ENCODE measurements at places on chromosomes 7 and 10. TPM values are rescaled to one million over a fixed set of nuclear protein-coding genes. Genes with fewer than 3 reads are reported as not detected.
A peak's percentile ranks its signal among the peaks of the same experiment; 100 is the strongest.

- no peak for DNase-seq
These were observed 24.2 kb downstream of the STRA8 start for GRCh38 chr7:135257790-135258189.

DNA sequence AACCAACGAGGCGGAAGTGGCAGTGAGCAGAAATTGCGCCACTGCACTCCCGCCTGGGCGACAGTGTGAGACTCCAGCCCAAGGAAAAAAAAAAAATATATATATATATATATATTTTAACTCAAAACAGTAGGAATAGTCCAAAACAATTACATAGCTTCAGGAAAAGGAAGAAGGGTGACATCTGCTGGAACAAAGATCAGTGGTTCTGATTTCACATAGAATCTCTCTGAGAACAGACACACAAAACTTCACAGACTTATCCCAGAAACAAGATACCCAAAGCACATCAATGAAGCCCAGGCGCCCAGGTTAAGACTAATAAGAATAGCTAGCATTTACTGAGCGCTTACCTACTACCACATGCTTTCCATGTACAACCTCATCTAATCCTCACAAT, 45.0 kb downstream of the DNMBP start:
- DNase-seq = no peak

GRCh38 chr10:58981846-58982245, 194.6 kb upstream of the PHYHIPL start:
- DNase-seq = no peak

GRCh38 chr7:2984091-2984490, 59.6 kb downstream of the CARD11 start:
- no peak for DNase-seq

GRCh38 chr10:127349737-127350136, 153.3 kb upstream of the INSYN2A start:
- no peak for DNase-seq

DNA sequence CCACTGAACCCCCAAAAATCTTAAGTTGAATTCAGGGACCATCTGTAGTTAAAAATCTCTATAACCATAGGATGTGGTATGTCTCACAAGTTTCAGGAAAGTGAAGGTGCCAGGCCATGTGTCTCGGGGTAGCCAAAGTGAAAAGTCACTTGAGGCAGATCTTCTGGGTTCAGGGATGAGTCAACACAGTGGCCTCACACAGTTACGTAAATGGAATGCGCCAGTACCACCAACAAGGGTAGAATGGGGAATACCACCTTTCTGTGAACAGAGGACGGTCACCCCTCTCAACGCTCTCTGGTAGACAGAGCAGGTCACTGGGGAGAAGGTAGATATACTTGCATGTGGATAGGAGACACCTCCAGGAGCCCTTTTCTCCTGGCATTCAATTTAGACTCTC, 71.4 kb downstream of the ELMO1 start:
- DNase-seq = peak; percentile 62

- DNase-seq = no peak
These were observed 30.5 kb downstream of the BICC1 start for GRCh38 chr10:58543141-58543540.

DNA sequence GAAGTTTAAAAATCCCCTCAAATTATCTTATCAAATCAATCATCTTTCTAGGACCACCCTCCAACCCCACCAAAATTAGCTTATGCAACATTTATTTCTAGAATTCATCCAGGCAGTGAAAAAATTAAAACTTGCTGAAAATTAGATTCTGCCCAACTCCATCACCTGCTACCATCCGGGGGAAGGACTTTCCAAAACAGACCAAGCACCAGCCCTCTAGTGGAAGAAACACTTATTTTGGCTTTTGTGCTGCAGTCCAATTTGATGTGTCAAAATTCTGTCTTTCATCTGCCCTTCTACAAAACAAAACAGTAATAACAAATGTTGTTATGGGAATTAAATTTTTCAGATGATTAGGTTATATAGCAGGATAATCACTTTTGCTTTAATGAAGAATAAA, 35.1 kb downstream of the GCC1 start:
- no peak for DNase-seq

DNA sequence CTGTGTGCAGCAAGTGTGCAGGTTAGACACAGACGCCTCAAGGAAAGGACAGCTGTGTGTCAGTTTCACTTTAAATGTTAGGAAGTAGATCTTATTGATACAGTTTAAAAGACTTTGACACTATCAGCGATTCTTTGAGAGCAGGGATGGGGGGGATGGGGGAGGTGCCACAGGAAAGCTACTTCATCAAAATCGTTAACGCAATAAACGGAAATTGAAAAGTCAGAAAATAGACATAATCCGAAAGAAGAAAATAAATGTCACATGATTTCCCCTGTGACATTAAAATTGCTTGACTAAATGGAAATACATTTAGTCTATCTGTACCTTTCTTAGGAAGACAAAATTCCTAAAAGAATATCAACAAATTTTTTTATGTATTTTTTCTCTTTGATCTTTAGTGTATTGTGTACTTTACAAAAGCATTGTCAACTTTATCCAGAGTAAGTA, 476 bp upstream of the ZNF33B start:
- no peak for DNase-seq

DNA sequence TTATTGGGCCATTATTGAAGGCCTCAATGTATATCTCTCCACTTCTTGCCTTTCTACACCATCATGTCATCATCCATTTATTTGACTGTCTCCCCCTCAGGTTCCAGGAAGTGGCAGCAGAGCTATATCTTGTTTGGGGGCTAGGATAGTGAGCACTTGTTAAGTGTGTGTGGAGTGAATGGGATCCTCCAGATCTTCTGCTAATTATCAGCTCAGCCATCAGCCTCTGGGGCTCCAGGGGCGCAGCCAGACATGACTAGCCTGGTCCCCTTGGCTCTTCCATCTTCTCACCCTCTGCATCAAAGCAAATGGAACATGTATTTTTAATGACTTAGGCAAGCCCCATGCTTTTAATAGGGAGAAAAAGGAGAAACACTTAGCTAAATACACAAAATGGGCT, 176.5 kb downstream of the ARHGAP12 start:
- no peak for DNase-seq

- DNase-seq = no peak
These were observed 12.5 kb upstream of the HNRNPF start for GRCh38 chr10:43421519-43421918.

GRCh38 chr10:60611291-60611747, 167.0 kb upstream of the CDK1 start:
- DNase-seq = peak; percentile 50

DNA sequence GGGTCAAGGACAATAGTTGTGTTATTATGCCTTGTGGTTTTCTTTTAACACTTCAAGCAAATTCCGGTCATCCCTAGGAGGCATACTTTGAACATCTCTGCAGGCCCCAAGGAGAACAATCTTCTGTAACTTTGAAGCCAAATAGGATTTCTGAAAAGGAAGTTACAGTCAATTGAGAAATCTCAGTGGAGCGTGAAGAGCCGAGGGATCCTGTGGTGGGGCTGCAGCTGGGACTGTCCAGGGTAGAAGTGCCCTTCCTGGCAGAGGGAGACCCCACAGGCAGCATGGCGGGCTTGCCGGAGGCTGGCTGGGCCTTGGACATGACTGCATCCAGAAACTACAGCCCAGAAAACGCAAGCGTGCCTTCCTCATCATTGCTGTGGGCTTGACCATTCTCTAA, 179.7 kb downstream of the PTPN20 start:
- DNase-seq = no peak

- DNase-seq = no peak
These were observed 545.7 kb downstream of the LRMDA start for GRCh38 chr10:75977139-75977538.

GRCh38 chr7:101633511-101633910, 4.4 kb upstream of the MYL10 start:
- DNase-seq = no peak

- DNase-seq = no peak
These were observed 795.3 kb upstream of the CELF2 start for GRCh38 chr10:10222304-10222841.

GRCh38 chr7:114574384-114574783, 159.8 kb downstream of the FOXP2 start:
- no peak for DNase-seq

- DNase-seq = no peak
These were observed 55.7 kb upstream of the CDK14 start for GRCh38 chr7:90540406-90540805.

- DNase-seq = no peak
These were observed 40.2 kb downstream of the ARL4A start for GRCh38 chr7:12727455-12728191.

- no peak for DNase-seq
These were observed 648 bp upstream of the RADIL start for GRCh38 chr7:4884164-4884563.

The GARIN1A gene
- 2.7 TPM for total RNA-seq

The SLC37A3 gene
- 54.0 TPM for total RNA-seq

The ASAH2 gene
- 0.60 TPM for total RNA-seq

The ENTPD1 gene
- 12.9 TPM for total RNA-seq

The ASIC3 gene
- total RNA-seq = 15.7 TPM

The GIMAP5 gene
- total RNA-seq = 43.5 TPM

The TBRG4 gene
- 118 TPM for total RNA-seq

The LRCH4 gene
- total RNA-seq = 154 TPM

The TMEM236 gene
- 0.58 TPM for total RNA-seq

The ASB15 gene
- not detected for total RNA-seq

The GIMAP7 gene
- total RNA-seq = 45.1 TPM

The TSPAN12 gene
- not detected for total RNA-seq

The ITPRIP gene
- 27.8 TPM for total RNA-seq

The CPA2 gene
- total RNA-seq = not detected
